ENCODE measurements at places on chromosomes 5 and 9.

GRCh38 chr5:9438596-9439354 lies 107.1 kb downstream of the SEMA5A start:
- no peak for DNase-seq

GRCh38 chr5:32734827-32735378 lies 23.8 kb downstream of the NPR3 start:
- no peak for DNase-seq

- peak; percentile 4 for DNase-seq
These were observed 72.5 kb upstream of the CACNA1B start for GRCh38 chr9:137804908-137805630.

DNA sequence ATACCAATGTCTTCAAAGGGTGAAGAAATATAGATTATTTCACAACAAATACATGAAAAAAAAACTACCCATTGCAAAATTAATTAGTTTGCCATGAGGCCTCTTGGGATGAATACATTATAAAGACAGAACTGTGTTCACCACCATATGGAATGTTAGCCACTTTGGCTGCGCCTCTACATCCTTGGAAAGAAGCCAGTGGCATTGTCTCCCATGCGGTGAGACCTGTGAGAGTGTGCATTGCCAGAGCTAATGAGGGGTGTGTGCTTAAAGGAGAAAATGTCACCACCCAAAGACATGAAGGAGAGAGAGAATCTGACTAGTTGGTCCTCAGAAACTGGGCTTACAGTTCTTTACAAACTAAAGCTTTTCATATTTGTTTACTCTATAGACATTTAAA lies 110.6 kb downstream of the PLPPR1 start:
- DNase-seq, result no peak

GRCh38 chr9:105711867-105712266 lies 17.5 kb downstream of the TMEM38B start:
- no peak for DNase-seq

GRCh38 chr5:137808503-137809135 lies 54.5 kb upstream of the HNRNPA0 start:
- DNase-seq, result no peak

GRCh38 chr5:58056546-58056945 lies 403.3 kb downstream of the PLK2 start:
- no peak for DNase-seq

DNA sequence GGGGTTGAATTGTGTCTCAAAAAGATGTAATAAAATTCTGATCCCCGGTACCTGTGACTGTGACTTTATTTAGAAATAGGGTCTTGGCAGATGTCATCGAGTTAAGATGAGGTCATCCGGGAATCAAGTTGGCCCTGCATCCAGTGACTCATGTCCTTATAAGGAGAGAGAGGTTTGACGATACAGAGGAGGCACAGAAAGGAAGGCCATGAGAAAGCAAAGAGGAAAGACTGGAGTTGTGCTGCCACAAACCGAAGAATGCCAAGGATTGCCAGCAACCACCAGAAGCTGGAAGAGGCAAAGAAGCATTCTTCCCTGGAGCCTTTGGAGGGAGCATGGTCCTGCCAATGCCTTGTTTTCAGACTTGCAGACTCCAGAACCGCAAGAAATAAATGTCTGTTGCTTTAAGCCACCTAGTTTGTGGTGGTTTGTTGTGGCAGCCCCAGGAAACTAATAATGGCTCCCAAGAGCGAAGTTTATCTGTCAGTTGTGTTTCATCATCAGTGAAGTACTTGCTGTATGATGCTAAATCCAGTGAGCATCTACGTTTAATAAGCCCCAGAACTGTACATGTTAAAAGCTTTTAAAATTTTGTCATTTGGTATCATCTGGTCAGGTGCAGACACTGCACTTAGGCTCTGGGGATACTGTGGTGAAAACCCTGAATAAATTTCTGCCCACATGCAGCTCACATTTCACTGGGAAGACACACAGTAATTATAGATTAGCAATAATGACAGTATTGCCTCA lies 114.8 kb downstream of the TLE4 start:
- DNase-seq, result no peak

DNA sequence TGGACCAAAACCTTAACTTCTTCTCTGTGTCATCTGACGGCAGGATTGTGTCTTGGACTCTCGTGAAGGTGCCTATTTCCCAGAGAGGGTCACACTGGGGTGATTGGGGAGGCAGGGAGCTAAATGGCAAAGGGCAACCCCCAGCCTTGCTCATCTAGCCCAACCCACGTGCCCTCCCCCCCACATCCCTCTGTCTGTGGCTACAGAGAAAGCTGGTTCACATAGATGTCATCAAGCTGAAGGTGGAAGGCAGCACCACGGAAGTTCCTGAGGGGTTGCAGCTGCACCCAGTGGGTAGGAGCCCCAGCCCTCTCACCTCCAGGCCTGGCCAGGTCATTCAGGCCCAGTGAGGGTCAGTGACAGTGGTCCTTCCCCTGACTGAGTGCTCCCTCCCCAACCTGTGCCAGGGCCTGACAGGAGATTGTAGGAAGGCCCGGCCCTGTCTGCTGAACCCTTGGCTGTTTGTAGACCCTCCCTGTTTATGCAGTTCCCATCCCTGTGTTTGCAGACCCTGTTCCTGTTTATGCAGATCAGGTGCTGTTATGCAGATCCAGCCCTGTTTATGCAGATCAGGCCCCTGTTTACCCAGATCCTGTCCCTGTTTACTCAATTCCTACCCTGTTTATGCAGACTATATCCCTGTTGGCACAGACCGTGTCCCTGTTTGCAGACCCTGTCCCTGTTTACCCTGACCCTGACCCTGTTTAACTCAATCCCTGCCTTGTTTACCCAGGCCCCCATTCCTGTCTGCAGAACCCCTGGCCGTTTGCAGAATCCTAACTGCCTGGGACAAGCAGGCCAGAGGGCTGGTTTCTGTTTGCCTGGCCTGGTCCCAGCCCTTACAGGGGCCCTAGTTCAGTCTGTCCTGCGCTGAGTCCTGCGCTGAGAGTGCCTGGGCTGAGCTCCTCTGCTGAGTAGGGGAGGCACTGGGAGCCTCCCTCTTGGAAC lies 10.4 kb downstream of the ENHO start:
- DNase-seq, result no peak

- no peak for DNase-seq
These were observed 126.9 kb downstream of the PALM2AKAP2 start for GRCh38 chr9:109906766-109907382.

DNA sequence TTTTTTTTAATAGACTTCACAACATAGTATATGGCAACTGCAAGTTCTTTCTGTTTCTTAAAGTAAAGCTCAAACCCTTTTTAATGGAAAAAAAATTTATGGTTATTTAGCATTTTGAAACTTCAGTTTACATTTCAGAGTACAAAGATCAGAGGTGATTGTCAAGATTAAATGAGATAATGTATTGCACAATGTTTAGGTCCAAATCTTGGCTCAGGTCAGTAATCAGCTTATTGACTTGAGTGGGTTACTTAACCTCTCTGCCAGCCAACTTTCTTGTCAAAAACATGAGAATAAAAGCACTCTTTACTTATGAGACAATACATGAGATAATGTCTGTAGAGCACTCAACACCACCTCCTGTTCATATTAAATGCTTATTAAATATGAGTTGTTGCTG lies 345.1 kb upstream of the PTPRD start:
- DNase-seq, result no peak

- DNase-seq, result peak; percentile 44
These were observed 1.7 kb downstream of the FST start for GRCh38 chr5:53481887-53482716.

- no peak for DNase-seq
These were observed 33.1 kb downstream of the KDM4C start for GRCh38 chr9:6790866-6791265.

GRCh38 chr5:181119105-181119504 lies 11.9 kb downstream of the OR2V1 start:
- DNase-seq, result no peak

DNA sequence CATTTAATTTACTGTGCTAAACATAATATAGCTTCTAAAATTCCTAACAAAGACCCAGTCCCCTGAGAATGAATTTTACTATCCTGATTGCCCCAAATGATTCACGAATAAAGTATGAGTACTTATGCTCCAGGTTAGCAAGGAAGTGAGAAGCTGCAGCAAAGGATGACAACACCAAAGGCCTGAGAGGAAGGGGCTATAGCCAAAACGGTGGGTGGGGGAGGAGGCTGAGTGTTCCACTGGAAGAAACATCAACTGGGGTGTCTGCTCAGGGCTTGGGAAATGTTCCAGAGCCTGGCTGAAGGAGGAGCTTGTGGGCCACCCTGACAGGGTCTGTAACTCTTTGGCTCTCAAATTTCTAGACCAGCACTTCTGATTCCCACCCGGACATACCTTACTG lies 157.3 kb downstream of the ADAMTS12 start:
- DNase-seq, result no peak

- DNase-seq, result no peak
These were observed 384.8 kb upstream of the MEF2C start for GRCh38 chr5:89267788-89268187.

- DNase-seq, result no peak
These were observed 122.7 kb downstream of the GCNT1 start for GRCh38 chr9:76581731-76582130.

- DNase-seq, result no peak
These were observed 220.0 kb downstream of the PBX3 start for GRCh38 chr9:125966959-125967711.

GRCh38 chr5:96329289-96329688 lies 103.8 kb downstream of the PCSK1 start:
- no peak for DNase-seq

DNA sequence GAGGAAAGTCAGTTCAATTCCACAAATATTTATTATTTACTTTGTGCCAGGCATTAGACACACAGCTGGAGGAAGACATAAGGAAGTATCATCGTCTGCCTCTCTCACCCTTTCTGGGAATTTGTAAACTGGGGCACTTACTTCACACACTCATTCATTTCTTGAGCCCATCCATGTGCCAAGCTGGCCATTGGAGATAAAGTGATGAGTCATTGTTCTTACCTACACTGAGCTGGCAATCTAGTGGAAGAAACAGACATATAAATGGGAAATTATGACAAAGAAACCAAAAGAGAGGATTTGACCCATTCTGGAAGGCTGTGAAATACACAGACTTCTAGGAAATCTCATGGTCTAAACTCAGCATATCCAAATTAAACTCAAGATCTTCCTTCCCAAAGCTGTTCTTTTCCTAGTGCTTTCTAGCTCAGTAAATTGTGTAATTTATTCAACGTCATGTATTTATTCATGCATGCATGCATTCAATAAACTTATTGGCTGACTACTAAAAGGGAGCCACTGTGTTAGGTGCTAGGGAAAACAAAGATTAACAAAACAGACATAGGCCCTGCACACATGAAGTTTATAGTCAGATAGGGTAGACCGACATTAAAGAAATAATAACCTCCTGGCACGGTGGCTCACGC lies 65.3 kb downstream of the SH3RF2 start:
- DNase-seq, result no peak

- DNase-seq, result no peak
These were observed 219.0 kb downstream of the ZNF608 start for GRCh38 chr5:124527220-124527991.

GRCh38 chr5:156595132-156595787 lies 254.8 kb upstream of the PPP1R2B start:
- no peak for DNase-seq

- DNase-seq, result no peak
These were observed 157.5 kb downstream of the MAPKAP1 start for GRCh38 chr9:125549465-125549871.

DNA sequence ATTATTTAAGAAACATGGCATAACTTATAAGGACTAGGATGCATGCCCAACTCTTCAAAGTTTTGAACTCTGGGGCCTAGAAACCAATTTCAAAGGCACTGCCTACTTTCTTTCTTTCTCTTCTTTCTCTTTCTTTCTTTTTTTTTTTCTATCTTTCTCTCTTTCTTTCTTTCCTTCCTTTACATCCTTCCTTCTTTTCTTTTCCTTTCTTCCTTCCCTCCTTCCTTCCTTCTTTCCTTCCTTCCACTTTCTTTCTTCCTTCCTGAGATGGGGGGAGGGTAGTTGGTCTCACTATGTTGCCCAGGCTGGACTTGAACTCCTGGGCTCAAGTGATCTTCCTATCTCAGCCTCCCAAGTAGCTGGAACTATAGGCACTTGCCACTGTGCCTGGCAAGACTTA lies 15.9 kb upstream of the TOMM5 start:
- no peak for DNase-seq

DNA sequence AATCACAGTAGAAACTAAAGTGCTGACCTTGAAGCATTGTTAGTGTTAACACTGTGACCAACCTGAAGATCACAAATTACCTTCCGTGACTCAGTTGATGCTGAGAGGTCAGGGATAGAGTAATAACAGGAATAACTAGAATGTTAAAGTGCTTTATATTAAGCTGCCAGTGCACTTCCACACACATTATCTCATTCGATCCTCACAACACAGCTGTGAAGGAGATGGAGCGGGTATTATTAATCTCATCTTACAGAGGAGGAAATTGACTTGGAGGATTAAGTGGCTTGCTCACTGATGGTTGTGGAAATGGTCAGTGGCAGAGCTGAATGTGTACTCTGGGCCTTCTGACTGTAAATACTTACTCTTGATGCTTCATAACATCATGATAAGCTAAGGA lies 252.5 kb upstream of the DMRT1 start:
- no peak for DNase-seq

- DNase-seq, result no peak
These were observed 35.8 kb downstream of the WNK2 start for GRCh38 chr9:93219692-93220091.

- DNase-seq, result no peak
These were observed 158.7 kb downstream of the ARRDC3 start for GRCh38 chr5:91224456-91224855.

DNA sequence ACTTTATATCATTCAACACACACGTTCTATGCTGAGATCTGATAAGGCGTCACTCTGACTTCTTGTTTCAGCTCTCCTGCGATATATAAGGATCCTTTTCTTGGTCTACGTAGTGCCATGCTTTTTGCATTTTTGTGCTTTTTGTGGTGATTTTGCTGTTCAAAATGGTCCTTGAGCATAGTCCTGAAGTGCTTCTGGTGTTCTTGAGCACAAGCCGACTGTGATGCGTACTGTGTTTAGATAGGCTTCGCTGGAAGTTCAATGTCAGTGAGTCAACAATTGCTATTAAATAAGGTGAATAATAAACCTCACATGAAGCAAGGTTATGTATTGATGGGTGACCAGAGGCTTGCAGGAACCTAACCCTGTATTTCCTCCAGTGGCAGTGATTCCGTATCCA lies 46.8 kb downstream of the ACO1 start:
- DNase-seq, result no peak

GRCh38 chr9:15374825-15375224 lies 47.9 kb upstream of the SNAPC3 start:
- DNase-seq, result no peak

Measured in CD4-positive, alpha-beta T cell treated with Interleukin-4 for 4 hours (primary cell).